ENCODE measurements at places on chromosomes 1 and 21.

DNA sequence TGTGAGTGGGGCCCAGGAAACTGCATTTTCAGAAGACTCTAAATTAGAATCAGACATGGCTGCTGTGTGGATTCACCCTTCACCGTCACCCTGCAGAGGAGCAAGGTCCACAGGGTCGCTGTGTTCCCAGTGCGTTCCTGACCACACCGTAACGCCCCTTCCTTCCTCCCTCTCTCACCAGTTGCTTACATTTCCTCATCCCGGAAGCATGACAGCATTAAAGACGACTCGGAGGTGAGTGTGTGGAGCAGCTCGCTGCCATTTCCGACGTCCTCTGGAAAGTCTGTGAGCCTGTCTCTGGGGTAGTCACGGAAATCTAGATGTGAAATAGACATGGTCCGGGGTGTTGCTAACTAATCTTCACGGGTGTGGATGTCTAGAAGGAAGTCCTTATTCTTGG is 45.9 kb downstream of the FAAP20 start:
- no peak for DNase-seq

GRCh38 chr1:60904099-60904851 is 178.1 kb upstream of the NFIA start:
- DNase-seq = no peak

GRCh38 chr1:65418522-65419185 is 1.8 kb upstream of the LEPR start:
- DNase-seq = no peak

- no peak for DNase-seq
These were observed 8.3 kb downstream of the KLHDC9 start for GRCh38 chr1:161106431-161106830.

DNA sequence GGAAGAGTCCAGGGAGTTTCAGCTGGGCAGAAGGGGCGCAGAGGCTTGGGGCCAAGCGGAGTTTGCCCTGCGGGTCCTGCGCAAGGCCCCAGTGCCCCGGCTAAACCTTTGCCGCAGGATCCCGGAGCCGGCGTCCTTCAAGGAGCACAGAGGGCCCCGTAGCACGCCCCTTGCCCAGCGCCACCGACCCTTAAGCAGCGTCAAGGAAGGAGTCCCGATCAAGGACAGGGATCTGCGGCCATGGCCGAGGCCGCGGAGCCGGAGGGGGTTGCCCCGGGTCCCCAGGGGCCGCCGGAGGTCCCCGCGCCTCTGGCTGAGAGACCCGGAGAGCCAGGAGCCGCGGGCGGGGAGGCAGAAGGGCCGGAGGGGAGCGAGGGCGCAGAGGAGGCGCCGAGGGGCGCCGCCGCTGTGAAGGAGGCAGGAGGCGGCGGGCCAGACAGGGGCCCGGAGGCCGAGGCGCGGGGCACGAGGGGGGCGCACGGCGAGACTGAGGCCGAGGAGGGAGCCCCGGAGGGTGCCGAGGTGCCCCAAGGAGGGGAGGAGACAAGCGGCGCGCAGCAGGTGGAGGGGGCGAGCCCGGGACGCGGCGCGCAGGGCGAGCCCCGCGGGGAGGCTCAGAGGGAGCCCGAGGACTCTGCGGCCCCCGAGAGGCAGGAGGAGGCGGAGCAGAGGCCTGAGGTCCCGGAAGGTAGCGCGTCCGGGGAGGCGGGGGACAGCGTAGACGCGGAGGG is 520 bp downstream of the CLIC6 start:
- DNase-seq = no peak

GRCh38 chr21:35925497-35925896 is 134.8 kb downstream of the SETD4 start:
- DNase-seq = no peak

DNA sequence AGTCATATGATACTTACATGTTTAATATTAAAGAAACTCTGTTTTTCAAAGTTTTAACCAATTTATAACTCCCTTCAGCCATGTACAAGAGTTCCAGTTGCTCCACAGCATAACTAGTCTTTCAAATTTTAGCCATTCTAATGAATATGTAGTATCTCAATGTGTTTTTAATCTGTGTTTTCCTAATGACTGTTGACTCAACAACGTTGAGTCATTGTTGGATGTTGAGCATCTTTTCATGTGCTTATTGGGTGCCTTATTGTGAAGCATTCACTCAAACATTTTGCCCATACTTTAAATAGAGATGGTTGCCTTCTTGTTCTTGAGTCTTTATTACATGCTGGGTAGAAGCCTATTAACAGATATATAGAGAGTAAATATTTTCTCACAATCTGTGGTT is 240.2 kb upstream of the LYPLAL1 start:
- DNase-seq = no peak

GRCh38 chr1:195908121-195908520 is 700.1 kb downstream of the KCNT2 start:
- DNase-seq = no peak

DNA sequence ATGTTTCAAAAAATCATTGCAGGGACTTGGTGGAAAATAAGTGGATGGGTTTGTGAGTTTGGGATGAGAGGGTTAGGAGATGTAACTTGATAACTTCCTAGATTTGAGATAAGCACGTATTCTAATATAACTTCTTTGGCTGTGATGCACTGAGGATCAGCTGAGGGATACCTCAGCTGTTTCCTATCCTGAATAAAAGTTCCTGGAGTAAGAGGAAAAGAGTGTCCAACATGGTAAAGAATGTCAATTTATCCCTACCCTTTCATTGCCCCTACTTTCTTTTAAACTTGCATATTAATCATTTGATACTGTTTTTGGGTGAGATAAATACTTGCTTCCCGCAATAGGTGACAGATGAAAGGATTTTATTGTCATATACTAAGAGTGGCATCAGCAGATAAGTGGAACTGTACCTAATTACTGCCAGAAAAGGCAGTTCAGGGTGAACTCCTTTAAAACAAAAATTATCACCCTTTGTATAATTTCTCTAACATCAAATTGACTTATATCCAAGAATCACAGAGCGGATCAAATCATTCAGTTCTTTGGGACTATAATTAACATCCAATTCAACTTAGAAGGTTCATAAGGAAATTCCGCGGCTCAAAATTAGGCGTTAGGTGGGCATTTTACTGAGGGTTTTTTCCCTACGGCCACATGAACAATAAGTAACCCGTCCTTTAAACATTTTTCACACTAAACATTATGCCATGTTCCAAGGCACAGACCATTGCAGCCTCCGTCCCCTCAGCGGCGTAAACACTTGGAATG is 1.4 kb upstream of the SUCO start:
- DNase-seq = peak; percentile 38

DNA sequence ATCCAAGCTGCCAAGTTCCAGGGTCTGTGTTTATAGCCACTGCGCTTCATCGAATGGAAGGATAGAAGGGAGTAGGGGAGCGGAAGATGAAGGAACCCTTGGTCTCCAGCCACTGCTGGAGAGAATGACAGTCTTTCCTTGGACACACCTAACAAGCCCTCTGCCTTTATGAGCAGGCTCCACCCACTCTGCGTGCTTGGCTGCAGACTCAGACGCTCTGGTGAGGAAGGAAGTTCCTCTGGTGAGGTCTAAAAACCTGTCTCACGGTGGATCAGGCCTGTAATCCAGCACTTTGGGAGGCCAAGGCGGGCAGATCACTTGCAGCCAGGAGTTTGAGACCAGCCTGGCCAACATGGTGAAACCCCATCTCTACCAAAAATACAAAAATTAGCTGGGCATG is 55.4 kb downstream of the MATN1 start:
- no peak for DNase-seq

DNA sequence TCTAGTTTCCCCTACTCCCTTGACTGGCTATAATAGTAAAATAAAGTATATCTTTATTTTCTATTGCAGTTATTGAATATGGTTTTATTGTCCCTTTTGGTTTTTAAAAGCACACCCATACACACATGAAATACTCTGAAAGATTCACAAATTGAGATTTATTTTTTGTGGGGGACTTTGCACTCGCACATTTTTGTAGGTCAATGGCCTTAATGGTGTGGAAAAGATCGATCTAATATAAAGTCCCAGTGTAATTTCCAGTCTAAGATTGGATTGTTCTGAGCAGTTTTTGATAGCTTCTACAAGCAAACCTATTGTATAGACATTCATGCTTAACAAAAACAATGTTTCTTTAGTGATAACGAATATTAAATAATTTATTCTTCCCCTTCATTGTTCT is 59.5 kb upstream of the INSL5 start:
- DNase-seq = no peak

DNA sequence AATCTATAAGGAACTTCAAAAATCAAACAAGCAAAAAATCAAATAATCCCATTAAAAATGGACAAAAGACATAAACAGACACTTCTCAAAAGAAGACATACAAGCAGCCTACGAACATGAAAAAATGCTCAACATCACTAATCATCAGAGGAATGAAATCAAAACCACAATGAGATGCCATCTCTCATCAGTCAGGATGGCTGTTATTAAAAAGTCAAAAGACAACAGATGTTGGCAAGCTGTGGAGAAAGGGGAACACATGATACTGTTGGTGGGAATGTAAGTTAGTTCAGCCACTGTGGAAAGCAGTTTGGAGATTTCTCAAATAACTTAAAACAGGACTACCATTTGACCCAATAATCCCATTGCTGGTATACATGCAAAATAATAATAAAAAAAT is 226.4 kb downstream of the S1PR1 start:
- no peak for DNase-seq

- DNase-seq = no peak
These were observed 50.6 kb upstream of the MRPS6 start for GRCh38 chr21:34022627-34023335.

- no peak for DNase-seq
These were observed 1192.1 kb upstream of the B3GALT2 start for GRCh38 chr1:194378517-194378916.

DNA sequence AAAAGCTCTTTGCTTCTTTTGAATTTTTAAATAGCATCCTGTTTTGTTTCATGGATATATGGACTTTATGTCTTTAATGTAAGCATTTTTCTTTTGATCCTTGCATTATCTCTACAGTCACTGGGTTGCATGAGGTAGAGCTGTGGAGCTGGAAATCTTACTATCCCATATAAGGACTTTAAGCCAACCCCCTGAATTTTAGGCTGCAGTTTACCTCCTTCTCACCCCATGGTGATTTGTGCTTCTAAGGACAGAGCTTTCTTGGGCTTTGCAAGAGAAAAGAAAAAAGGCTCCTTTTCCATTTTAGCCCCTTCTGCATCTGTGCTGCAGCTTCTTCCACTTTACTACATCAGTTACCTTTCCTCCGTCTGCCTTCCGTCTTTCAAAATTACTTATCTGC is 373.8 kb downstream of the HHAT start:
- DNase-seq = no peak

- DNase-seq = no peak
These were observed 72.7 kb upstream of the KIRREL1 start for GRCh38 chr1:157920748-157921147.

DNA sequence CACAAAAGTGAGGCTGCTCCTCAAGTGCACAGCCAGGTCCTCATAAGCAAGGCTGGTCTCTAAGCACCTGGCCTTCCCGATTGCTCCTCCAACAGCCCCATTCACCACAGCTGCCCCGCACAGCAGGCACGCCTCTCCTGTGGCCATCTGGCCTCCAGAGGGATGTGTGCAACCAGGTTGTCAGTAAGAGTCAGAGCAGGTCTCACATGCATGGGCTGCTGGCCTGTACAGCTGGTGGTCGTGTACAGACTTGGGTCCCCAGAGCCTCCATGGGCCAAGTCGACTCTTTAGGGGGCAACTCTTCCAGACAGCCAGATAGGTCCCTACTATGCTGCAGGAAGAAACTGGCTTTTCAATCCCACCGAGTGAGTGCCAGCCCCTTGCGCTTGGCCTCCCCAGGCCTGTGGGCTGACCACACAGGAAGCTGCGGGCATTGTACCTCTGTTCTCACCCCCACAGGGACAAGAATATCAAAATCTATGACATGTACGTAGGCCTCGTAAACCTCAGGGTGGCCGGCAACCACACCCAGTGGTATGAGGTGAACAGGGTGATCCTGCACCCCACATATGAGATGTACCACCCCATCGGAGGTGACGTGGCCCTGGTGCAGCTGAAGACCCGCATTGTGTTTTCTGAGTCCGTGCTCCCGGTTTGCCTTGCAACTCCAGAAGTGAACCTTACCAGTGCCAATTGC is 1.4 kb downstream of the PRSS38 start:
- DNase-seq = no peak

- no peak for DNase-seq
These were observed 168.9 kb downstream of the LMO4 start for GRCh38 chr1:87497380-87498203.

DNA sequence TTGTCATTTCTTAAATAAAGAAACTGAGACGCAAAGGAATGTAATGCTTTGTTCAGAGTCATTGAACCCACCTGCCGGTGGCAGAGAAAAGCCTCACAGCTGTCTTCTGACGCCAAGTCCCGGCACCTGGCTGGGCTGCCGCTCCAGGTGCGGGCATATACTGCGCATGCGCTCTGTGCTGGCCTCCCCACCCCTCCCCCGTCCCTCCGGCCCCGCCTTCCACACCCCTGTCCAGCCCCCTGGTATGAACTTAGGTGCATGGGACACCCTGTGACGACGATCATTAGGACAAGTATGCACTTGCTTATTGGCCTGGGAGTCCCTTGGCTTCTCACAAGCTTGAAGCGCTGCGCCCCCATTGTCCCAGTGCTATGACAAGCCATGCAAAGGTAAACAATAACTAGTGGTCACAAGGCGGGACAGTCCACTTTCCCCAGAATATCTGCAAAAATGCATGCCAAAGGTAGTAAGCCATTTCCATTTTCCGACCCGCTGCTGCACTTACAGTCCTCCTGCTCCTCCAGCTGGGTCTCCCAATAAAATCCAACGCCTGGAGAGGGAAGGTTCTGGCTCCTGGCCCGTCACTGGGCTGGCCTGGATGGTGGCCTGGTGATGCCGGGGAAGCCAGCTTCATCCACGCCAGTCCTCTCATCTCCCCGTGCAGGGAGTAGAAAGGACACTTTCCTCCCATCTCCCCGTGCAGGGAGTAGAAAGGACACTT is 100.4 kb downstream of the PSMG1 start:
- DNase-seq = no peak

GRCh38 chr1:84700070-84700469 is 9.8 kb upstream of the SSX2IP start:
- no peak for DNase-seq

- DNase-seq = no peak
These were observed 877.7 kb downstream of the MRPL39 start for GRCh38 chr21:24729568-24729967.

Data from amniotic stem cell (primary cell).